ENCODE measurements at places on chromosomes 3 and 15. TPM values are rescaled to one million over a fixed set of nuclear protein-coding genes. Genes with fewer than 3 reads are reported as not detected.

DNASE1L3 gene
- 1.7 TPM for total RNA-seq

GRCh38 chr3:156843071-156843808 lies 17.1 kb downstream of the LEKR1 start:
- DNase-seq, result no peak

WWTR1 gene
- total RNA-seq, result 111 TPM

- DNase-seq, result no peak
Observed at GRCh38 chr3:138139691-138140090, 7.5 kb upstream of the A4GNT start.

DNA sequence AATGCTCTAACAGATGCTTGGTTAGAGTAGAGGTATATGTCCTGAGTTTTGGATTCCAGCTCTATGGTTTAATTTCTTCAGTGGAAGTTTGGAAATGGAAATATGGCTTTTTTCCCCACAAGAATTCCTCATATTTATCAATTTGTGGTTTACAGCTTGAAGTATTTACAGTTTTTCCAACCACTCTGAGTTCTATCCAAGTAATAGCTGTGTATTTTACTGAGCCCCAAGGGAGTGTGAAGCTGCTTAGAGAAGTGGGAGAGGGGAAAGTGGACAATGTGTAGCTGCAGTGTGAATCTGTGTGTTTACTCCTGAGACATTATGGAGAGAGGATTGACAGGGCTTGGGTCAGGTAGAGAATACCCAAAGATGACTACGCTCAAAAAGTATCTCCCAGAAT lies 54.5 kb downstream of the NEK11 start:
- DNase-seq, result no peak

DNA sequence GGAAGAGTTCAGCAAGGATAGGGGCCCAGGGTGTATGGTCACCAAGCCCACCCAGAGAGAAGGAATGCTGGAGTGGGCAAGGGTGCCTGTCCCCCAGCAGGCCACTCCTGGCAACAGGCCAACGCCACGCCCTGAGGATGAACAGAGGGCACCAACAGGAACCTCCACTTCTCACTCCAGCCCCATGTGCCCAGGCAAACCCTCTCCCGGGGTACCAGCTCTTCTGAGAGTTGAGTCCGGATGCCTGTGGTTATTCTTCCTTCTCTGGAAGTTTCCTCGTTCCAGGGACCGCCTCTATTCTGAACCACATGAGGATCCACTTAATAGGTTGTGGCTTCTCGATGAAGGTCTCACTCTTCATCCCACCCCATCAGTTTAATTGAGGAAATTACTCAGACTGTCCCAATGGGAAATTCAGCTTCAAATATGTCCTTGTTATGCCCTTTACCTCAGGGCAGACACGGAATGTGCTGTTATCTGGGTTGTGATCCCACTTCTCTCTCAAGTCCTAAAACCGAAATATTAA lies 114.3 kb downstream of the LIPC start:
- DNase-seq, result no peak

GRCh38 chr3:15948388-15948787 lies 150.6 kb upstream of the ANKRD28 start:
- DNase-seq, result no peak

RTP1 gene
- not detected for total RNA-seq

RAB27A gene
- total RNA-seq, result 27.4 TPM

- DNase-seq, result no peak
Observed at GRCh38 chr3:98553753-98554152, 22.0 kb downstream of the GPR15 start.

GRCh38 chr15:48435321-48435720 lies 104.1 kb downstream of the DUT start:
- DNase-seq, result no peak

OSBPL10 gene
- 27.7 TPM for total RNA-seq

GRCh38 chr3:151426341-151426657 lies 34.6 kb downstream of the IGSF10 start:
- no peak for DNase-seq

TWF2 gene
- total RNA-seq, result 147 TPM

PLA1A gene
- 14.8 TPM for total RNA-seq

OR5K1 gene
- not detected for total RNA-seq

PAK2 gene
- total RNA-seq, result 186 TPM

GRCh38 chr3:89032346-89033013 lies 74.9 kb upstream of the EPHA3 start:
- no peak for DNase-seq

DNA sequence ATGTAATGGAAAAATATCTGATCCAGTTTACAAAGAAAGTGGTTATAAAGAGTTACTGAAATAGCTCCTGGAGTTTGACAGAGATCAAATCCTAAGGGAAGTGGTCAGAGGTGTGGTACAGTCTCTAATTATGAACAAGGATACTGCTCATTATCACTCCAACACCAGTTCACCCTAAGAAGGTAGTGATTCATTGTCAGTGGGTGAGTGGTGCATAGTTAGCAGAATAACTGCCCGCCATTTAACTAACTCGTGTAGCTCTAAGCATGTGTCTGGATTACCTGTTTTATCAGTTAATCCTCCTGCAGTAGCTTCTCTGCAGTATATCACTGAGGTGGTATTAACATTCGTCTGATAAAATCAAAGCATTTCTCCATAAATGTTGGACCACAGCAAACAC lies 700.1 kb downstream of the NLGN1 start:
- DNase-seq, result no peak

DNA sequence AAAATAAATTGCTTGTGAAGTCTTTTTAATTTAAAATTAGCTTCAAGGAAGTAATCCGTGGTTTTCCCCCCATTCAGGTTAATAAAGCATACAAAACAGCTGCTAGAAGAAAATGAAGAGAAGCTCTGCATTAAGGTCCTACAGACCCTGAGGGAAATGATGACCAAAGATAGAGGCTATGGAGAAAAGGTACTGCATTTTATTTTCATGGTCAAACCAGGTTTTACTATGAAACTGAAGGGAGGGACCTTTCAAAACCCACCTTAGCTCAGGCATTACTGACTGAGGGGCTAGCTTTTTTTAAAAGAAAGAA lies 218.5 kb downstream of the ITPR1 start:
- DNase-seq, result no peak

GOLGA8Q gene
- total RNA-seq, result 0.85 TPM

- DNase-seq, result peak; percentile 6
Observed at GRCh38 chr3:170493712-170494182, 75.1 kb downstream of the CLDN11 start.

DNA sequence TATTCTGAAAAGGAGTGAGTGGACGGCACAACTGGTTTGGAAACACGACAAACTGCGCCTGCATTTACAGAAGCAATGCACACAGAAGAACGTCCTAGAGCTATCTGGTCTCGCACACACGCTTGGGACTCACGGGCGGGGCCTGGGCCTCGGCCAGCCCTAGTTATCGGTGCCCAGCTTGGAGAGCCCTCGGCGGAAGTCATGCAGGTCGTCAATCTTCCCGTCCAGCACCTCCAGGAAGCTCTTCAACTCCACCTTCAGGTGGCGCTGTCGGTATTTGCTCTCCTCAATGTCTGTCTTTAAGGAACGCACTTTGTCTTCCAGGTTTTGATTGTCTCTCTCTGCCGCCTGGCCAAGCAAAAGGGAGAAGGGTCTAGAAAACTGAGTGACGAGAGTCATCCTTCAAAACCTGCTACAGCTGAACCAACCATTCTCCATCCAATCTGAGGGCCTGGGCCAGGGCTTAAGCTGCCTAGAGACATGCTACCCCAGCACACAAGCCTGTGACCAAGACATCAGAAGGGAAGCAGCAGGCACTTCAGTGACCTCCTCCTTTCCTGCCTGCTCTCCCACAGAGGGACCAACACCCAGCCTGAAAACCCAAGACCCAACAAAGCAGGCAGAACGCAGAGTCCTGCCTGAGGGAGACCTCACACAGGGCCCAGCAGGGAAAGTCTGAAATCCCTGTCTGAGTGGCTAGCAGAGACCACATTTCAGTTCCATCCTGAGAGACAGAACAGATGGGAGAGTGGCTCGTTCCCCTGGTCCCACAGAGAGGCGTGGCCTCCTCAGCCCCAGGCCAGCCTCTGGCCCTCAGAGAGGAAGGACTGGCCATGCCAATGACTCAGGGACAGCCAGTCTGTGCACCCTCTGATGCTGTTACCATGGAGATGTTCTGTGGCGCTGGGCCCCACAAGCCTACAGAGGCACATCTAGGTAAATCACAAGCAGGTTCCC lies 40.4 kb downstream of the WHAMM start:
- DNase-seq, result peak; percentile 77

DNA sequence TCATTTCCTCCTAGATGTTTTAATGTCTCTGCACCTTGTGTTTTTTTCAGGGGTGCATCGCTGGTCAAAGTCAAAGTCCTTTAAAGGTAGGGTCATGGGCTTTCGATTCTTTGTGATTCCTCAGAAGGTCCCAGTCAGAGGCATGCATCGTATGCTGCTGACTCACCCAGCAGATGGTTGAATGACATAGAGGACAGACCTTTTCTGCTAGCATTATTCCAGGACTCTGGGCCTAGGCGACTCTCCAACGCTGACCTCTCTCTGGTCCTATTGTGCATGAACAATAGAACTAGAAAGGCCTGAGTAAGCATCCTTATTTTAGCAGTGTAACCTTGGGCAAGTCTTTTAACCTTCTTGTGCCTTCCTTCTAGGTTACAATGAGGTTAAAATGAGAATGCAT lies 75.9 kb downstream of the DGKG start:
- peak; percentile 14 for DNase-seq

GRCh38 chr3:162367429-162368260 lies 871.0 kb downstream of the OTOL1 start:
- DNase-seq, result no peak

DNA sequence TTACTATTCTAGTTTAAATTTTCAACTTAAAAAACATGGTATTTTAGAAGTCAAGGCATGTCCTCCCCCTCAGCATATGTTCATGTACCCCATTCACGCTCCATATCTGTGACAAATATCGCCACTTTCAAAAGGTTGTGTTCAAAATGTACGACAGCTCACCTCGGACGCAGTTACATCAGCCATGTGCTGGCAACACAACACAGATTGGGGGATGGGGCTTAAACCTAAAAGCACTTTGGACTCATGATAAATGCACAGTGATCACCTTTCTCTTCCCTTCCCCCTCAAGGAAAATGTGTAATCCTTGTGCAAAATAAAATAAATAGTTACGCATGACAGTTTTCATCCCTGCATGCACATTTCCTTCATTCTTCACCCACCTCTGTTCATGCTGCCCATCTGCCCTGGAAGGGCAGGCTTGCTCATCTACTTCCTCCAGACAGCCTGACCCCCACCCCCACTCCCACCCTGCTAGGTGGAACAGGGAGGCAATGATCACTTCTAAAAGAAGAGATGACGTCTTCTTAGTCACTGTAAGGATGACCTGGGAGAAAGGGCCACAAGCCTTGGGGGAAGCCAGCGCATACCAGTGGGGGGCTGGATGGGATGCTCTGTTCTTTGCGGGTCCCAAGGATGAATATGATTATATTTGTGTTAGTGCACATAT lies 271.4 kb upstream of the SEMA6D start:
- DNase-seq, result no peak

GRCh38 chr15:56234804-56235203 lies 8.9 kb downstream of the RFX7 start:
- no peak for DNase-seq

TM4SF1 gene
- total RNA-seq, result 921 TPM

- DNase-seq, result no peak
Observed at GRCh38 chr3:12992629-12993516, 80.4 kb downstream of the IQSEC1 start.

TM6SF1 gene
- 34.7 TPM for total RNA-seq

DNA sequence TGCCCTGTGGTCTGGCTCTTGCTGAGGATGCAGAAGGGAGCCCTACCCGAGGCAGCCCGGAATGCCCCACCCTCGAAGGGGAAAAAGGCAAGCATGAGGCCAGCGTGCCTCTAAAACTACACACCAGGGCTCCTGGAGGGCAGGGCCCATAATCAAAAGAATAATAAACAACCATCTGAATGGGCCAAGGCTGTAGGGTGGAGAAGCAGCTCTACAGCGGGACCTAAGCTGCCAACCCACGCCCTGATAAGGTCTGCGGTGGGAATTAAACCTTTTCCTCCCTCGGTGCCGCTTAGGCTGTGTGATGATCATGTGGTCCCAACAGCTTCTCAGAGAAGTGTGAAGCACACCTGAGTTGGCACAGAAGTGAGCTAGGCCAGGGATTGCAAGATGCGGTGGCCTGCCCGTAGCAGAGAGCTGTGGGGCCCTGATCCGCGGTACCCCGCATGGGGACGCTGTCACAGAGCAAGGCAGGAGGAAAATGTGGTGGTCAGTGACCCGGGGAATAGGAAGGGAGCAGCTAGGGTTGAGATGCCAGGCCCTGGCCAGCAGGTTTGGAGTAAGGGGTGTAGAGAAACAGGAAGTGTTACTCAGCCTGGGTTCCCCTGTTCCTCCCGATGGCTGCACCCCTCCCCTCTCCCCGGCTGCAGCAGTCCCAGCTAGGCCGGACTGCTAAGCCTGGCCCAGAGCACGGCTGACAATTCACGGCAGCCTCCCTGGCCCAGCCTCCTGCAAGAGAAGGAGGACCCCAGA lies 1.1 kb upstream of the C15orf62 start:
- peak; percentile 45 for DNase-seq
